ENCODE measurements at places on chromosomes 11 and 22.

GRCh38 chr11:120424970-120425332 is 86.6 kb upstream of the GRIK4 start:
- no peak for DNase-seq

DNA sequence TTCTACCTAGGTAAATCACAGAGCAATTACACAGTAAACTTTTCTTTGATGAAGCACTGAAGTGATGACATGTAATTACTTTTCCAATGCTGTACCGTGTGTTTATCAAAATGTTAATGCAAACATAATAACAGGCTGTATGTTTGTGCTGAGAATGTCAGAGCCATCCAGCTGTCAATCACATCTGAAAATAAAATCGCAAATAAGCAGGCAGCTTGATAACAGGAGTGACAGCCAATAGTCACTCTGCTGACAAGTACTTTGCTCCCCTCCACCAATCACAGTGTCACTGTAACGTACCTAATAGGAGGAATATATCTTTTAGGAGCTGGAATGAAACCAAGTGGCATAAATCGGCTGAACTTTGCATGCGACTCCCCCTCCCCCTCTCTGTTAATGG is 119.7 kb downstream of the KIRREL3 start:
- DNase-seq: no peak

GRCh38 chr22:19118329-19118880 is 3.8 kb downstream of the DGCR2 start:
- no peak for DNase-seq

DNA sequence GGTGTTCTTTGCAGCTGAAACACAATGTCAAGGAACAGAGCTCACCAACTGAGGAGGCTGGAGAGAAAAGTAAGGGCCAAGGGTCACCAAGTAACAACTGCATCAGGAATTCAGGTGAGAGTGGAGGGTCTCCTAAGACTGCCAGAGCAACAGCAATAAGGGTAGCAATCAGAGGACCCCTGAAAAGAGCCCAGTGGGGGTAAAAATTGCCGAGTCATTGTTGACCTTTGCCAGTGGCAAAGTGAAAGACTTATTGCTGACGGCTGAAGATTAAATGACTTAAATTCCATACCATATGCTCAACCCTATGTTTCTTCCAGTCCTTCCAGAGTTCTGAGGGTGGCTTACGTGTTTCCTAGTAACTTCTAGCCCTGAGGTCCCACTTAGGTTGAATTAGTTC is 51.9 kb upstream of the ARHGAP42 start:
- DNase-seq: no peak

DNA sequence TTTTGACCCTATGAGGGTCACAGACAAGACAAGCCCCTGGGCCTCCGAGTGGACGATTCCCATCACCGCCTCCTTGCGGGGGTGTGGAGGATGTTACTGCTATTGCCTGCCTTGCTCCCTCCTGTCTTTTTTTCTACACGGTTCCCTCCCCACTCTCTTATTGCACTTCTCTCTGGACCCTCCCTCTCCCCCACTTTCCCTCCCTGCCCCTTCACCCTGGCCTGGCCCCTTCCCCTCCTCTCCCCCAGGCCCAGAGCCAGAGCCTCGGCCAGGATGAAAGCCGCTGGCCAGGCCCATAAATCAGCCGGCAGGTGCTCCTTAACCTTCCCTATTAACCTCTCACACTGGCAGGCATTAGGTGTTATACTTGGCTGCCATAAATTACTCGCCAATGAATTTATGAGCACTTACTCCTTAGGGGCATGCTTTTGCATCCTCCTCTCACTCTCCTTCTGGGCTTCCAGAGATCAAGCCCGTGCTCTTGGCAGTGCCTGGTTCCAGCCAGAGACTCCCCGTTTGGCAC is 18.3 kb upstream of the ALX4 start:
- DNase-seq: peak; percentile 65

DNA sequence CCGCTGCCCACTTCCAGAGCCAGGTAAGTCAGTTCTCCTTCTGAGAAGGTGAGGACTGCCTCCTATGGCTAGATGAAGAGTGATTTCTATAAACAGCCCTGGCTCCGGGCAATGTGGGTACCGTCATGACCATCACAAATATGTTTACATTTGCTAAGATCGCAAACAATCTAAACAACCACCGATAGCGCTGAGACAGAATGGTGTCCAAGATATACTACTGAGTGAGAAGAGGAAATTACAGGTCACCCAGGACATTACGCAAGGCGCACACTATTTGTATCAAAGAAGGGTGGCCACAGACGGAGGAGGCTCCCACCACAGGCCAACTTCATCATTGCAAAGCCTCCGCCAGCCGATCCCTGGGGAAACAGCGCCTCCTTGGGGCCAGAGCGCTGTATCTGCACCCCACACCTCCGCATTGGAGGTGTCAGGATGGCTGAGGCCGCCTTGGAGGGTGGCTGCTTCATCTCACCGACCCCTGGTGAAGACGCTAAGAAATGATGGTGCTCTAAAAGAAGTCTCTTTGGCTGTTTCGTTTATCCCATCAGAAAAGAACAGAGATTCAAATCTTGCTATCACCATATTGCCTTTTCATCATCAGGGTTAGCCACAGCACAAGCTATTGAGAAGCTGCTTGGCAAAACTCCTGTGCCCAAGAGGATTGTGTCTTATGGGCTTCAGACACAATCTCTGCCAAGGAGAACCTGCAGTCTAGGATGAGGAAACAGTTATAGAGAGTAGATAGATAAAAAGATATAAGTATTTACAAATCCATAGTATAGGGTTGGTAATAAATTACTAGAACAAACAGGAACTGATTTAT is 12.3 kb upstream of the ASRGL1 start:
- DNase-seq: no peak

DNA sequence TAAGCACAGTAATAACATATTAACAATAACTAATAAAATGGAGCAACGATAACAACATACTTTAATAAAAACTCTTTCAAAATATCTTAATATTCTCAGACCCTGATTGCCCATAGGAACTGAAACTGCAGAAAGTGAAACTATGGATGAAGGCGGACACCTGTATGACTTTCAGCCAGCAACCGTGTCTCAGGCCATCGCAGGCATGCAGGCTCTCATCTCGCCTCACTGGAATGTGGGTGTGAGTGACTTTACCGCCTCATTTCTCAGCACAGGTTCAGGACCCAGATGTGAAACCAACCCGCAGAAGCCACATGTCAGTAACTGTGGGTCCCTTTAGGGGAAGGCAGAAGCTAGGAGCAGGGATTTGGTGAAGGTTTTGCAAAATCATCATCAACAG is 539.1 kb downstream of the FAM181B start:
- DNase-seq: no peak

- no peak for DNase-seq
These were observed 17.6 kb downstream of the ALG12 start for GRCh38 chr22:49900441-49901230.

DNA sequence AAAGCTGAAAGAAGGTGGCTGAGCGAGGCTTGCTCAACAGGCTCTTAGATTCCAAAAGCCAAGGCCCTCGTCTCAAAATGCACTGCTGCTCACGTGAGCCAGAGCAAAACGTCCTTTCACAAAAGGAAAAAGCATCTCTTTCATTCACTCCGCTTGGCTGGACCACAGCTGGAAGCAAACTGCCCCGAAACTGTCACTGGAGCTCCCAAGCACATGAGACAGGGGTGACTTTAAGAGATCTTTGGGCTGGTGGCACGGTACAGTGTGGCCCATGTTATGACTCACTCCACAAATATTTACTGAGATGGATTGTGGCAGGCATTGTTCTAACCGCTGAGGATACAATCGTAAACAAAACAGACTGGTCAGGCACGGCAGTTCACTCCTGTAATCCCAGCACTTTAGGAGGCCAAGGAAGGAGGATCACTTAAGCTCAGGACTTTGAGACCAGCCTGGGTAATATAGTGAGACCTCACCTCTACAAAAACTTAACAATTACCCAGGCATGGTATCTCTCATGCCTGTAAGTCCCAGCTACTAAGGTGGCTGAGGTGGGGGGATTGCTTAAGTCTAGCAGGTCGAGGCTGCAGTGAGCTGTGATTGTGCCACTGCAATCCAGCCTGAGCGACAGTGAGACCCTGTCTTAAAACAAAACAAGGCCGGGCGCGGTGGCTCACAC is 3.6 kb downstream of the PLA2G6 start:
- DNase-seq: peak; percentile 22

GRCh38 chr11:117606790-117607189 is 190.2 kb downstream of the DSCAML1 start:
- no peak for DNase-seq

DNA sequence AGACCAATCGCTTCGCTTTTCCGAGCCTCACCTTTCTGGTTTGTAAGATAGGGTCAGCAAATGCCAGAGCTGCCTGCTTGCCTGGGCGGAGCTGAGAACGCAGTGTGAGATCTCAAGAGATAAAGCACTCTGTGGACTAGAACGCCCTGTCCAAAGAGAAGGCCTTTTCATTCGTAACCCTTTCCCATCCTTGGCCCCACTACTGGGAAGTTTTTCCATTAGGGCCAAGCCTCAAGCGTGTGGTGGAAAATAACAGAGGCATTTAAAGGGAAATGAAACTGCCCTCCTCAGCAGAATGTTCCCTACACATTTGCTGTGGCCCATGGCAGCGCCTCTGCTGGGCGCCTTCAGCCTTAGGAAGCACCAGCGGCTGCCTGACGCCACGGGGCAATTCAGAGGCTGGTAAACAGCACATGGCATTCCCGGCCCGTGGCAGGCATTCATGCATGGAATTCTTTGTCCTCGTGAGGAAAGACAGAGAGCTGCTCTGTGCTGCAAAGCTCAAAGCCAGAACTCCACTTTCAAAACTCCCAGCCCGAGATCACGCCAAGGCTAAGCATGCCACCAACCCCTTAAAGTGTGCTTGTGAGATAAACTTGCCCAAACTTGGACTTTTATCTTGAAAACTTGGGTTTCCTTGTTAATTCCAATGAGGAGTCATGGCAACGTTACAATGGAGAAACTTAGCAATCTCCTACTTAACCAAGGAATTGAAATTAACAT is 38.1 kb downstream of the AHNAK start:
- DNase-seq: peak; percentile 43

GRCh38 chr11:67256477-67257135 is 9.7 kb upstream of the GRK2 start:
- no peak for DNase-seq

DNA sequence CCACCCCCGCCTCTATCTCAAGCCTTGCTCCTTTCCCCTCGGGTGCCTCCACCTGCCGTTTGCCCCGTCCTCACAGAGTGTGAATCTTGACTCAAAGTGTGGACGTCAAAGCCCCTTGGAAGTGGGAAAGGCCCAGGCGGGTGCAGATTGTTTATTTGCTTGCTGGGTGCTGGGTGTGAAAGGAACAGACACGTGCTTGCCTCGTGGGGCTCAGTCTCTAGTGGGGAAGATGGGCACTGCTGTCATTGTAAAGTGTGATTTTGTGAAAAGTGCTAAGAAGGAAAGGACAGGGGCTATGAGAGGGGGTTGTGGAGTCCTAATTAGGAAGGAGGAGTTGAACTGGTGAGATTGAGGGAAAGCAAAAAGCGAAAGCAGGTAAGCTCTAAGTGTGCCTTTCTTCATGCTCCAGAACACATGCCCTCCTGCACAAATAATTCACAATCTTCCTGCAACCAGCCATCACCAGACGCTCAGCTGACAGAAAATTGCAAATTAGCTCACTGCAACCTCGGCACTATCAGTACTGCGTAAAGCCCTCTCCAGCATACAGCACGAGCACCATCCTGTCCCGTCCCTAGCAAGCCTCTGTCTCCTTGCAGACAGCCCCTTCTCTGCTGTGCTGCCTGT is 9.7 kb upstream of the GCAT start:
- no peak for DNase-seq

DNA sequence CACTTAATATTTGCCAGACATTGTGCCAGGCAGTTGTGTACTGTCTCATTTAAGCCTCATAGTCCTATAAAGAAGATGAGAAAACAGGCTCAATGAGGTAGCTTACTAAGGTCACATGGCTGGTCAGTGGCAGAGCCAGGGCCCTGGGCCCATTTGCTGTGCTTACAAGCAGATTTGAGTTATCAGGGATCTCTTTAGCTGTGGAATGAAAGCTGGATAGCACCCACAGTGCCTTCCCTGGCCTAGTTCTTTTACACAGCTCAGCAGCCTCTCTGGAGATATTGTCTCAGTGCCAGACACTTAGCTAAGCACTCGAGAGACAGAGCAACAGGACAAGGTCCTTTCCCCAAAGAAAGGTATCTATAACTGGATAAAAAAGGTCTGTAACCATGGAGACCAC is 6.1 kb downstream of the TMEM86A start:
- DNase-seq: peak; percentile 66

DNA sequence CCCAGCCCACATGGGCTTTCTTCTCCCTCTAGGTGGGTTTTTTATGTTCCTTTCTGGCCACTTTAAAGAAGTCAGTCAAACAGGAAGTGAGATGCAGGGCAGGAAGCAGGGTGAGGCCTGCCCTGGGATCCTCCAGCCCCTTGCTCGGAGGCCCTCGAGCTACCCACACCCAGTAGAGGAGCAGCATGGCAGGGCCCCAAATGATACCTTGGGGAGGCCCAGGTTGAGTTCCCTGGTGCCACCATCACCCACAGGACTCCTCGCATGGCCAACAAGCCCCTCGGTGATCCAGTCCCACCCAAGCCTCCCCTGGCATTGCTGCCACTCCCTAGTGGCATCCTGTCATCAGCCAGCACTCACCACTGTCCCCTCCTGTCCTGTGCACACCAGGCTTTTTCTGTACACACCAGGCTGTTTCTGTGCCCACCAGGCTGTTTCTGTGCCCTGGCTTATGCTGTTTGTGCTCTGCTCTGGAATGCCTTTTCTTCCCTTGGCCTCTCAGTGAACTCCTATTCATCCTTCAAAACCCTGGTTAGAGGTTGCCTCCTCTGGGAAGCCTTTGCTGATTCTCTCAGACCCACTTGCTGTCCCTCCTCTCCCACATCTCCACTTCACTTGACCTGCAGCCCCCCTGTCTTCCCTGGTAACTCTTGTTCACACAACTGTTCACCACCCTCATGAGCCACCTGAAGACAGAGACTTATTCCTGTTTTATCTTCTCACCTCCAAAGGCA is 3.1 kb upstream of the PTGDR2 start:
- DNase-seq: no peak

- peak; percentile 63 for DNase-seq
These were observed 38.9 kb upstream of the CCDC34 start for GRCh38 chr11:27401833-27402316.

- DNase-seq: no peak
These were observed 18.4 kb upstream of the RPS3 start for GRCh38 chr11:75380716-75381420.

Measured in DMS79 treated with DMSO at 0.1 percent for 48 hours (cell line).